Stimulated activated CD4-positive, alpha-beta T cell treated with anti-CD3 and anti-CD28 coated beads, Interleukin-12 subunit alpha, Interleukin-12 subunit beta, amount 100 ng/mL, for 48 hours (primary cell): ENCODE measurements at places on chromosomes 3 and 15.

DNA sequence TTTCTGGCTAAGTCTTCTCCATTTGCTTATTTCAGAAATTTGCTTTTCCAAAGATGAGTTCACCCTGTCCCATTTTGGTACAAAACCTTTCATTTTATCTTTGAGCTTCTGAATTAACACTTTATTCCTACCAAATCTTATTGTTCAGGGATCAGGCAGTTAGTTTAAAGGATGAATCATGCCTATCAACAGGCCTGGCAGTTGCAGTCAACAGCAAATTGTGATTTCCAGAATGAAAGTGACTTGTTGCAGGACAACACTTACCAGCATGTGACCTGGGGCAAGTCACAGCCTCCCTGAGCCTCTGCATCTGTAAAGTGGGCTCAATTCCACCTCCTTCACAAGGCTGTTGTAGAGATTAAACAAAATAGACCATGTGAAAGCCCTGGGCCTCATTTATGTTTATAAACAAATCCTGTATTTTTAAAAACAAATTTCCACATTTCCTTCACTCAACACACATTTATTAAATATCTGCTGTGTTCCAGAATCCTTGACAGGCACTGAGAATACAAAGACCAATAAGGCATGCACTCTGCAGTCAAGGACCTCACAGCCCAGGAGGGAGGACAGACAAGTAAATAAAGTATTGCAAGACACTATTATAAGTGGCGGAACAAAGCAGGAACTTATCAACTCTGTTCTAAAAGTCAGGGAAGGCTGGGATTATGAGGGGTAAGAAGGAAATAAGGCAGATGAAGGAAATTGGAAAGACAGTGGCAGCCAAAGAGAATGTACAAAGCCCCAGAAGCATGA is 359.1 kb upstream of the IL12A start:
- no peak for DNase-seq

GRCh38 chr3:182393830-182394367 is 399.4 kb upstream of the ATP11B start:
- no peak for DNase-seq

GRCh38 chr3:186879781-186880180 is 37.3 kb downstream of the ADIPOQ start:
- DNase-seq = no peak

DNA sequence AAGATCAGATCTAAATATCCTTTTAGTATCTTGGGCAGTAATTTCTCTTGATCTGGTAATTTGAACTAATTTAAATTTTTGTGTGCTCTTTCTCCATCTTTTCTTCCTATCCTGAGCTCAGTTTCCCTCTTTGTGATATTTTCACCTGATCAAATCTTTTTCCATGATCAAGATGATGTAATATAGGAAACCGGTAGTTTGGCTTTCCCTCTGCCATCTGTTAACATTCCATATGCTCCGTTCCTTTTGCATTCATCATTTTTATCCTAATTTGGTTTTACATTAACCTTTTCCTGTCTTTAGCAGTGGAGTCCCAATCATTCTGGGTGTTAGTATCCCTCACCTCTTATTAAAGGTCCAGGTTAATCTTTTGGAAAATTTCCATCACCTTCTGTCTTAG is 5.9 kb upstream of the ABHD6 start:
- no peak for DNase-seq

GRCh38 chr3:183291497-183292031 is 38.5 kb downstream of the B3GNT5 start:
- no peak for DNase-seq

GRCh38 chr15:80070840-80071239 is 11.4 kb downstream of the ZFAND6 start:
- DNase-seq = no peak

GRCh38 chr3:135175728-135176277 is 380.7 kb downstream of the EPHB1 start:
- no peak for DNase-seq

- no peak for DNase-seq
Observed at GRCh38 chr3:118534519-118534918, 500.1 kb downstream of the IGSF11 start.

DNA sequence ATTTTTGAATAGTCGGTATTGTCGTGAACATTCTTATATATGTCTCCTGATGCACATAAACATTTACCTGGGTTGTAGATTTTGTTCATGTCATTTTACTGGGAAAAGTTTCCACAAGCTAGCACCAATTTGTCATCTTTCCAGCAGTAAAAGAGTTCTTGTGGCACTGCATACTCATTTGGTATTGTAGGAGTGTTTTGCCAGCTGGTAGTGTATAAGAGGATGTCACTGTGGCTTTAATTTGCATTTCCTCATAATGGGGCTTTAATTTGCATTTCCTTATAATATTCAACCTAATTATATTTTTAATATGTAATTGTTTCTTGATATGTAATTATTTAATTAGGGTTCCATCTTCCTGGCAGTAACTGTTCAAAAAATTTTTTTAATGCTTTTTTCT is 21.2 kb upstream of the TNFSF10 start:
- DNase-seq = no peak

DNA sequence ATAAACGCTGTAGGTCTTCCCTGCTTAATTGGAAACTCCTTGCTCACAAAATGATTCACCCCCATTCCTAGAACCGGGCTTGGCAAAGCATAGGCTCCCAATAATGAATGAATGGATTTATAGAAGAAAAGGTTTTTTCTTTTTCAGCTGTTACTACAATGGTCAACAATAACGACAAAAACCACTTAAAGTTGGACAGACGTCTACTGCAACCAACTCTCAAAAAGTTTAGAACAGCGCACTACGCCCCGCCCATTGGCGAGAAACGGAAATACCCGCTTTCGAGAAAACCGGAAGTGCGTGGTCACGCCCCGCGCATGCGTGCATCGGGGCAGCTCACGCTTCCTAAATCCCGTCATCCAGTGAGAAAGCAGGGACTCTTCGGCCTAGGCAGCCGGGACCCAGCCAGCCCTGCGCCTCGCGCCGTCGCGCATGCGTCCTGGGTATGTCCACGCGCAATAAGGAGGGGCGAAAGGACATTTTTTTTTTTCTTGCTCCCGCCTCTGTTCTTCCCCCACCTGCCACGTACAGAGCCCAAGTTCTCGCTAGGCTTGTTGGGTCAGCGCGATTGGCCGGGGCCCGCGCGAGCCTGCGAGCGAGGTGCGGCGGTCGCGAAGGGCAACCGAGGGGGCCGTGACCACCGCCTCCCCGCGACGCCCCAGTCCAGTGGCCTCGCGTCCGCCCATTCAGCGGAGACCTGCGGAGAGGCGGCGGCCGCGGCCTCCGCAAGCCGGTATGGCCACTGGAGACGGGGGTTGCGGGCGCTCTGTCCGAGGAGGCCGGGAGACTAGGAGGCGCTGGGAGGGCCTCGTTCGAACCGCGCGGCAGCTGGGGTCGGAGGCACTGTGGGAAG is at the start of gene TFG:
Gene TFG (plus strand): TSS at position 506 of the 853 bp plus-strand sequence. CDS start 4,192 bp downstream, outside the sequence.
- DNase-seq = peak; percentile 95

DNA sequence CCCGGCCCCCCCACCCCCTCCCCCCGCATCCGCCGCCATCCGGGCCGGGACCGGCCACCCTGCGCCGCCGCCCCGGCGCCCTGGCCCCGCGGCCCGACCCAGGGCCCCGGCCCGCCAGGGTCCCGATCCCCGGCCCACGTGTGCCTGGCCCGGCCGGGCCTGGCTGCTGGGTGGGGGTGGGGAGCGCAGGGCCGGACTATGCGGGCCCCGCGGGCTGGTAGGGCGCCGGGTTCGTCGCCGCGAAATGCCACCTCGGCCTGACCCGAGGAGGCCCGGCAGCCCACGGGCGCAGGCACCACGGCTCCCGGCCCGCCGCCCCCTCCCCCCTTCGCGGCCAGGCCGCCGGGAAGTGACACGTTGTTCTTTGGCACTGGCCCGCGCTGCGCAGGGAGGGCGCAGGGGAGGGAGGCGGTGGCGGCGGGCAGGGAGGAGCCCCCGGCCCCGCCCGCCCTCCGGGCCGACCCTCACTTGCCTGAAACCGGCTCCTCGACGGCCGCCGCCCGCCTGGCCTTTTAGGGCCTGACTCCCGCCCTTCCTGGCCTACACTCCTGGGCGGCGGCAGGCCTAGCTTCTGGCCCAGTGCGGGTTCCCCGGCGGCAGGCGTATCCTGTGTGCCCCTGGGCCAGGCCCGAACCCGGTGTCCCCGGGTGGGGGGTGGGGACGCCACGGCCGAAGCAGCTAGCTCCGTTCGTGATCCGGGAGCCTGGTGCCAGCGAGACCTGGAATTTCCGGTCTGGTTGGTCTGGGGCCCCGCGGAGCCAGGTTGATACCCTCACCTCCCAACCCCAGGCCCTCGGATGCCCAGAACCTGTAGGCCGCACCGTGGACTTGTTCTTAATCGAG is 515 bp downstream of the EIF4G1 start:
- DNase-seq = no peak

DNA sequence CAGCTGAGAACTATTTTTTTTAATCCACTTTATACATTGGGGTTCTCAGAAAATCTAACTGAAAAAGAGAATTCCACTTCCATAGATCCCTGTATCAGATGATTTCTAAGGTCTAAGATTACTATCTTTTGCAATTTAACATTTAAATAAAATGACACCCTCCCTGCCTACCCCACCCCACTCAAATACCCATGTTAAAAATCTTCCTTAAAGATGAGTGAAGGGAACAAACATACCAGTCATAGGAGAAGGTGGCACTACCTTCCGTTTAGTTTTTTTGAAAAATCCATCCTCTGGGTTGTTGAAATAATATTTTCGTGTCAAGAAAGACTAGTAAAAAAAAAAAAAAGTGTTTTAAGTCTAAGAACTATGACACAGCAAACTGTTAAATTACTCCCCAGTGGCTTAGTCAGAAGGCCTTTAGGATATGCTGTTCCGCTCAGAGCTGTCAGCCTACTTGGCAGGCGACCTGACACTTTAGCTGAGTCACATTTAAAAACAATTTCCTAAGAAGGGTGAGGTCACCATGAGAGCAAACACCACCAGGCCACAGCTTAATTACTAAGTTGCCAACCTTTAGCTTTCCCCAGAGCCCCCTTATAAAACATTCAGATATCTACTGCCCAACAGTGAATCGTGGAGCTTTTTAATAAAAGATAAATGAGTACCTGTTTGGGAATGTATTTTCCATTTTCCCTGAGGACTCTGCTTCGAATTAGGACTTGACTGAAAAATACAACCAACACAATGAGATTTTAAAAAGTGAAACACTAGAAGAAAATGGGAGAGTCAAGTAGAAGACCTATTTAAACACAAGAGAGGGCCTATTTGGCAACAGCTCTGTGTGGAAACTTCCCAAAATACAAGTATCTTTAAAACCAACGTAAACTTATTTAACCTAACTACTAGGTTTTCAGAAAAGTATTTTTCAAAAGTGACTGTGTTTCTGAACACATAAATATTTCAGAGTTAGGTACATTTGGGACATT is 9.6 kb downstream of the EMC3 start:
- peak; percentile 20 for DNase-seq

- DNase-seq = no peak
Observed at GRCh38 chr3:150421799-150422548, 13.9 kb downstream of the TSC22D2 start.

DNA sequence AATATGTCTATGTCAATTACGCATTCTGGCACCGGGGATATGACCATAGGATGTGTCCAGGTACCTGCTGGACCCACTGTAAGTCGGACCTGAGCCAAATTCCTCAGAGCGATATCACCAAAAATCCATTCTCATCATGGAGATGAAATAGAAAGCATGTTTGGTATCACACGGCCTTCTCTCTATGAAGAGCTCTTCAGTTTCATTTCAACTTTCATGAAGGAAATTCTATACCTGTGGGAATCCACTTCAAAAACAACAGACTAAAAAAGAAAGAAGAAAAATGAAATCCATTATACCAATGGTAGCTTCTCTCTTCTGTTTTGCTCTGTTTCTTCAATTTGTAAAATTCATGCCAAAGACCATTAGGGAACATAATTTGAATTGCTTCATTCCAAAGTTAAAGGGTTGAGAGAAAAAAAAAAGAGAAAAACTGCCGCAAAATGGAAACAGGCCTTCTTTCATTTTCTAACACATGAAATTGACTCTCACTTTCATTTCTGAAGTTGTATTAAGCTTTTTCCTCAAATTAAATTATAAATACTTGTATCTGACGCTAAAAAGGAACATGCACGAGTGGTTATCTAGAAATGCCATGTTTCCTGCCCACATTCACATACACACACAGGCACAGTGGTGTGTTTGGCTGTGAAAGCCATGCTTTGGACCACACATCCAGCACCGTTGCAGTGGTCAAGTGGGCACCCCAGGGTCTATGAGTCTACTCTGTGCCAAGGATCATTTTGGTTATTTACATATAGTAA is 46.9 kb upstream of the DIPK2A start:
- DNase-seq = no peak

- DNase-seq = peak; percentile 15
Observed at GRCh38 chr3:197083486-197083885, 53.9 kb upstream of the MELTF start.

GRCh38 chr3:55704521-55704920 is 217.4 kb upstream of the WNT5A start:
- DNase-seq = no peak

DNA sequence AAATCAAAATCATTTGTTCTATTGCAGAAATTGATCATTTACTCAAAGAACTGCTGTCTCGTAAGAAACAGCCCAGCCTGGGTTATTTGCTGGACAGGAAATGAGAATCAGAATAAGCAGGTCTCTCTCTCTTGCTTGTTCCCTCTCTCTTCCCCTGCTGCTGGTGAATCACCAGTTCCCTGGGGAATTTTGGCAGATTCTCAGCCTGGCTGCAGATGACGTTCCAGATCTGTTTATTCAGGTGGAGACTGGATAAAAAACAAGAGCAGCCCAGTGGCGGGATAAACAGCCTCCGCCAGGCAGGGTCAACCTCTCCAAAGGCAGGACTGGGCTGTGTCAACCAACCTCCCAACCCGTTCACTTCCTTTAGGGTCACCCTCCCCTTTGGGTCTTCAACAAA is 72.1 kb downstream of the LRIG1 start:
- DNase-seq = no peak

DNA sequence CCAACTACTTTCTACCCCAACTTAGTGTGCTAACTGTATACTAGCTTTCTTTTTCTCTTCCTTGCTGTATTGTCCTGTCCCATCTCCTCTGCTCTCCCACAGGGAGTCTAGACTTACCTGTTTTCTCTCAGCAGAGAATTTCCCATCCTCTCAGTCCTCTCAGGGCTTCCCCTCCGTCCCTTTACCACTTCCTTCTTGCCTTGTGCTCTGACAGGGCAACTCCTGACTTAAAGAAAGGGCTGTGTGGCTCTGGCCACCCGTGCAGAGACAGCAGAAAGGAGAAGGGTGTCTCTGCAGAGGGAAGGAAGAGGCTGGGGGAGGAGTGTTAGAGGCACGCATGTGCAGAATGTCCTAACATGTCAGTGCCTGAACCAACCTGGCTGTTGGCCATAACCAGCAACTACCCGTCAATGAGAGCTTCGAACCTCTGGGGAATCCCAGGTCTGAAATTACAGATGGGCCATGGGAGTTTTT is at the start of gene GCSAM:
Gene GCSAM (minus strand): TSS at position 274 of the 474 bp plus-strand sequence. CDS start 128 bp downstream, at position 146.
- DNase-seq = peak; percentile 47
